Activated CD8-positive, alpha-beta memory T cell treated with anti-CD3 and anti-CD28 coated beads for 1 hour (primary cell): ENCODE measurements at places on chromosomes 5 and 9.

DNA sequence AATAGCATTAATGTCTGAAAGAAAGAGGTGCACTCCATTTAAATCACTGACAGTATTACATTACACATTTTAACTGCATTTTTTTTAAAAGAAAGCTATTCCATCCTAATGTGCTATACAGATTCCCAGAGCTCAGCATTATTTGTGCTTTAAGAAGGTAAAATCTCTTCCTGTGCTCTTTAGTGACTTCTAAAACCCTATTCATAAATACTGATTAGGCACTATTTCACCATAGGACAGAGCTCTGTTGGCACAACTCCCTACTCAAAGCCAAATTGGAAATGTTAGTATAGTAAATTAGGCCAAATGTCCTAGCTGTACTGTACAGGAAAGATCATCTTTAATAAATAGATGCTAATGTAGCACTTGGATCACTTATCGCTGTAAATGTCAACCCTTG, 262.5 kb downstream of the TUSC1 start:
- no peak for DNase-seq

DNA sequence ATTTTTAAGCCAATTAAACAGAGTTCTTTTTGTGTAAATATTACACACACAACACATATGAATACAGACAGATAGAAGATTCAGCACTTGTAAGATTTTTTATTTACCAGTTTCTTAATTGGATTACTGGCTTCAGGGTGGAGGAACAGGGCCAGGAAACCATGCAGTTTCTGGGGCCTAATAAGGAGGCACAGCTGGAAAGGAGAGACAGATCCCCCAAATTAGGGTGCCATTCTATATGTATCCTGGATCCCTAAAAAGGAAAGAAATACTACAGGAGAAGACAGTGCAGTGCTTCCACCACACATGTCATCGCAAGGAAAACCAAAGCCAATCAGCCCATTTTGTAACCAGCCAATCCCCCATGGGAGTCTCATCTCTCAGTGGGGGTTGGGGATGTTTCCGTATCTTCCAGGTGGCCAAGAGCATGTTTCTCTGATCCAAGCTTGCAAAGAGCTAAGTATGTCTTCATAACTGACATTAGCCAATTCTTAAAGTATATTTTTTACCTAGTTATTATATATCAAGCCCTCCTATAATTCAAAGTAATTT, 15.8 kb upstream of the ABO start:
- no peak for DNase-seq

GRCh38 chr5:166088389-166089039, 2202.9 kb upstream of the WWC1 start:
- no peak for DNase-seq

GRCh38 chr5:114324282-114324681, 37.6 kb upstream of the KCNN2 start:
- no peak for DNase-seq

- DNase-seq = no peak
Observed at GRCh38 chr9:89603767-89604665, 796 bp upstream of the GADD45G start.

- no peak for DNase-seq
Observed at GRCh38 chr9:132645711-132646110, 24.1 kb downstream of the DDX31 start.

DNA sequence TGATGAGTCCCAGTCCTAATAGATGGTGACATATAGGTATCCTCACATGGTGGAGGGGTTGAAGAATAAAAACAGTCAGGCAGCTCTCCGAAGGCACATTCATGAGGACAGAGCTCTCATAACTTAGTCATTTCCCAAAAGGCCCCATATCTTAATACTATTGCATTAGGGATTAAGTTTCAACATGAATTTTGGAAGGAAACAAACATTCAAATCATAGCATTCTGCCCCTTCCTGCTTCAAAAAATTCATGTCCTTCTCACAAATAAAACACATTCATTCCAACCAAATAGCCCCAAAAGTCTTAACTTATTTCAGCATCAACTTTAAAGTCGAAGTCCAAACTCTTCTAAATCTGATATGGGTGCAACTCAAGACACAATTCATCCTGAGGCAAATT, 277.2 kb upstream of the NR4A3 start:
- DNase-seq = no peak

- DNase-seq = no peak
Observed at GRCh38 chr5:45609661-45610060, 86.5 kb downstream of the HCN1 start.

DNA sequence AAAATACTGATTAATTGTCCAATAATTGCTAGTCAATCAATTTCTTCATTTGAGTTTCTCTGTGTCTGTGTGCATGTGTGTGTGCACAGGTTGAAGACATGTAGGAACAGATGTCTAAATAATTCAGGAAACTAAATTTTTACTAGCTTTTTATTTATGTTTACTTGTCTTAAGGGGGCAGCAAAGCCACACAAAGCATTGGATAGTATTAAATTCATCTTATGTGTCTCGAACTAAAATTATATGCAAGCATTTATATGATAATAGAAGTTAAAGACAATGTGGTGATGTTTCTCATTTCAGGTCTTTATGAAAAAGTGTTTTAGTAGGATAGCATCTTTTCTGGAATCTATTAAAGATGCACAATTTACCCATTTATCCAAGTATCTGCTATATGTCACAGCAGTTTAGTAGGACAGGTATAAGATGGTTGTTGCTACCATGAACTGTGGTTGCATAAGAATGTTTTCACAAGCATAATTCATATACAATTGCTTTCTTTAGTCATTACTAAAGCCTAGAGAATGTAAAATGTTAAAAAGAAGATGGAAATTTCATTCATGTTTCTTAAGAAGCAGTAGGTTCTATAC, 784.6 kb upstream of the NUDT12 start:
- DNase-seq = no peak

- no peak for DNase-seq
Observed at GRCh38 chr5:174900240-174900865, 176.0 kb downstream of the MSX2 start.

DNA sequence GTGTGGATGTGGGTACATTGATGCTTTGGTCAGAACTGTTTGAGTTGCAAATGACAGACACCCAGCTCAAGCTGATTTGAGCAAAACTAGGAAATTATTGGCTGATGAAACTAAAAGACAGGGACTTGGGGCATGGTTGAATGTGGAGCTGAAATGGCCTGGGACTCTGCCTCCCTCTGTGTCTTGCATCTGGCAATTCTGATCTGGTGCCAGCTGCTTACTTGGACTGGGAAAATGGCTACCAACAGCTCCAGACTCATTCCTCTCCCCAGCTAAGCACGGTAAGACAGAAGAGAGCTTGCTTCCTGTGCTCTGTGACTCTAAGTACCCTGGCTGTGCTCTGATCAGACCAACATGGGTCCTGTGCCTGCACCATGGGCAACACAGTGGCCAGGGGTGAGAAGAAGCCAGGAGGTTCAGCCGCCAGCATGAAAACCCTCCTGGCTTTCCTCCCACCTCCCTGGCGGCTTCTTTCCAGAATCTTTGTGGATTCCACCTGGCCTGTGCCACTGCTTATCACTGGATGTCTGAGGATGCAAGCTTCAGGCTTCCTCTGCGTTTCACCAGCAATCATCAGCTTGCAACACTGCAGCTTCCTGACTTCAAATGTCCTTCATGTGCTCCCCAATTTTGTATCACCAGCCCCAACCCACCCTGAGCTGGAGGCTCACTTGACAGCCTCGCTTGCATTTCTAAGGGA, 44.1 kb downstream of the C5orf15 start:
- no peak for DNase-seq

GRCh38 chr9:71552480-71552879, 215.8 kb downstream of the CEMIP2 start:
- no peak for DNase-seq

DNA sequence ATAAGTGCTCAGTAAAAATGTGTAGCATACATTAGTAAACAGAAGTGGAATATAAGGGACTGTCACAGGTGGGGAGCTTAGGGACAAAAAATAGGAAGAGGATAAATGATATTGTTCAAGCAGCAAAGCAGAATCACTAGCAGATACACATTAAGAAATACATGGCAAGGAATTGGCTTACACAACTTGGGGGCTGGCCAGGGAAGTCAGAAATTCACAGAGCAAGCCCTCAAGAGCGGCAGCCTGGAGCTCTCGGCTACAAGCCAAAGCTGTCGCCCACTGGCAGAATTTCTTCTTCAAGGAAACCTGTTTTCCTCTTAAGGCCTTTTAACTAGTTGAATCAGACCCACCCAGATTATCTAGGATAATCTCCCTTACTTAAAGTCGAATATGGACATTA, 73.0 kb upstream of the SMIM23 start:
- no peak for DNase-seq

DNA sequence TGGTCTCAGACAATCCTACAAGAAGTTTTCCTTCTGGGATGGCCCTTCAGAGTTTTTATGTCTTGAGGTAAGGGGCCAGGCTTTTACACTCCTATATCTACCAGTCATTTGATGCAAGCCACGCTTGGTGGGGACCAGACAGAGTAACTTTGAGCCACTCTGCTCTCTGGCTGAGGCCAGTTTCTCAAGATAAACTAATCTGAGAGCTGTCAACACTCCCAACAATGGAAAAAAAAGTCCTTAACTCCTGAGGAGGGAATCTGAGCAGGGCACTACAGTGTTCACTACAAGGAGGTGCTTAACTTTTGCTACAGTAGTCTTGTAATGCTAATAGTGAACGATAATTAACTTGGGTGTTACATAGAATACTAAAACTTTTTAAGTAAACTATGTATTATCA, 62.7 kb downstream of the MRPS30 start:
- no peak for DNase-seq

DNA sequence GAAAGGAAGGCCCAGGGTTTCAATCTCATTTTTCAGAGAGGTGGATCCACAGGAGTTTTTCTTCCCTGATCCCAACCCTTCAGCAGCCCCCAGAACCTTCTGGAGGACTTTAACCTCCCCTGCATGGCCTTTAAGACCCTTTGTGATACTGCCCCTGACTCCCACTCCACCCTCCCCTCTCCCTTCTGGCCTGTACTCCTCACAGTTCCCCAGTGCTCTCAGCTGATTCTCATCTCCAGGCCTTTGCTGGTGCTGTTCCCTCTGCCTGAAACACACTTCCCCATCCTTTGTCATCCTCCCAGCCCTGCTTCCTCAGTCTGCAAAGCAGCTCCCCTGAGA, 18.5 kb downstream of the NEURL1B start:
- DNase-seq = no peak

- DNase-seq = no peak
Observed at GRCh38 chr5:33594006-33594405, 153.2 kb downstream of the TARS1 start.

DNA sequence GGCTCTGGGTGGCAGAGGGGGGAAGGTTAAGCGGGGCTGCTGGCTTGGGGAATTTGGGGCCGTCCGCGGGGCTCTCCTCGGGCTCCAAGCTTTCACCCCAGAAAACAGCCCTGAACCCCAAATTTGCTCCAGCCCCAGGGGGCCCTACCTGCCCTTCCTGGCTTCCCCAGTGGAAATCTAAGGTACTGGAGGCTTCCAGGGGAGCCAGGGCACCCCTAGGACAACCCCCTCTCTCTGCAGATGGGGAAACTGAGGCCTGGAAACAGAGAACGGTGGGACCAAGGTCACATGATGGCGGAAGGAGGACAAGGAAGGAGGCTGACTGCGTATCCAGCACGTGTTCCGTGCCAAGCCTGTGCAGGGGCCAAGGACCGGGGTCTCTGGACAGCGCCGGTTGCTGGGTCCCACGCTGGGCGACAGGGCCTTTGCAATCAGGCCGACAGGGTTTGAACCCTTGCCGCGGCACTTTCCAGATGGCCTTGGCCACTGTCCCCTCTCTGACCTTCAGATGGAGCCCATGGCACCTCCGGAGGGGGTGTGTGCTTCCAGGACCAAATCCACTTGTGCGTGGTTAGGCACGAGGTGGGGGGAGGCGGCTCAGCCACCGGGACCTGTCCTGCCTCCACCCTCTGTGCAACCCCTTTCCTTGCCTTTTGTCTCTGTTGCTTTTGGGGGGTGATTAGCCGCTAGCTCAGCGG, 183.1 kb downstream of the C9orf50 start:
- no peak for DNase-seq

DNA sequence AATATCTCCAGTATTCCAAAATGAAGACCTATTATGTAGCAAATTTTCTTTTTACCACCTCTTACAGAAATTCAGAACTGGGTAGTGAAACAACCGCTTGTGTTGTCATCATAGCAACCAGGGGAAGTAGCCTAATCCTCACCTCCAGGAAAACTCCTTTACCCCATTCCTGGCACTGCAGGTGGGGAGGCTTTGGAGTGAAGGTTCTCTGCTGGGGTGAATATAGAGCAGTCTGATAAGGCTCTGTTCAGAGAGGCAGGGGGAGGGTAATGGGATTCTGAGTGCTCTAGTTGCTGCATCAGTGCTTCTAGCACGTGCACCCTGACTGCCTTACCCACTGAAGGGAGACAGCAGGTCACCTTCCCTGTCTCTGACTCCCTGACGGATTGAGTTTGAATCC, 116.2 kb downstream of the MAN2A1 start:
- no peak for DNase-seq

DNA sequence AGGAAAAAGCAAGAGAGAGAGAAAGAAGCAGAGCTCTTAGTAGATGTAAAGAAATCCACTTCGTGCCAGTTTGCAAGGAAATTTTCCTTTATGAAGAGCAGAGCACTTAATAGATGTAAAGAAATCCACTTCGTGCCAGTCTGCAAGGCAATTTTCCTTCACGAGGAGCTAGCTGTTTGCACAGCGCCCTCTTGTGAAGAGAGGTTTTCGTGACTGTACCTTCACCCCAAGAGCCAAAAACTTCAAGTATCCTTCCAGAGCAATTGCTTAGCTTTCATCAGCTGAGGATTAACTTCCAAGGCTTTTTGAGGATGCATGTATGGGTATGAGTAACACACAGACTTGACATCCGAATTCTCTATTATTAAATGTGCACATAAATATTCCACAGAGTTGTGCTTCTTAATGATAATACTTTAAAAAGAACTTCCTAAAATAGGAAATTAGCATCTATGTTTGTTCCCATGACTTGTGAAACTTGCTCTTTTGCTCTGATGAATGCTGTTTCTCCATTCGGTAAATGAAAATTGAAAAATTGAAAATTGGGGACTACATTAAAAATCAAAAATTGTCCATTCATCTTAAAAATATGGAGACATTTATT, 525.6 kb downstream of the PDE4D start:
- no peak for DNase-seq

DNA sequence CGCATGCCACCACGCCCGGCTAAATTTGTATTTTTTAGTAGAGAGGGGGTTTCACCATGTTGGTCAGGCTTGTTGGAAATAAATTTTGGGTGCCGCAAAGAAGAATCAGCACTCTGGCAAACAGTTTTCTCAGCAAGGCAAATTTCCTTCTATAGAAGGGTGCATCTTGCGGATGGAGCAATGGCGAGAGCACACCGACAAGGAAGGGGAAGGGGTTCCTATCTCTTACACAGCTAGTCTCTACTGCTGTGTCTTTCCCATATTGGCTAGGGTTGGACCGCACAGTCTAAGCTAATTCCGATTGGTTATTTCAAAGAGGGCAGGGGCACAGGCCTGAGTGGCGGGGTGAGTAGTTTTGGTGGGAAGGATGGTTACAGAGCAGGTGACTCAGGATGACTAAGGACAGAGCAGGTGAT, 707 bp downstream of the GTF3C5 start:
- no peak for DNase-seq

DNA sequence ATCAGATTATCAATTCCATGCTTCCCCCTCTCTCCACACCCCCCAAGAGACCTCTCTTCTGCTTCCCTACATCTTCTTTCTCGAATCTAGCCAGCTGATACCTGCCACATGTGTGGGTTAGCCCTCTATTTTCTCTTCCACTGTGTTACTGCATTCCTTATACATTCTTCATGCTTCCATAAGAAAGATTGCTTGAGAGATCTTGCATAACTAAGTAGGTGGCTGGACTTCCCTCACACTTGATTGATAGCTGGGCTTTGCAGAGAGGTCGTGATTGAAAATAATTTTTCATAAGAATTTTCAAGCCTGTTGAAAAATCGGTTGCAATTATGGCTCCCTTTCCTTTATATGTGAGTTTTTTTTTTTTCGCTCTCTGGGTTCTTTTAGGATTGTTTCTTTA, 33.0 kb upstream of the PANK3 start:
- DNase-seq = no peak
